ENCODE measurements at places on chromosomes 4 and X.

- DNase-seq: no peak
These were observed 131.5 kb upstream of the RPL34 start for GRCh38 chr4:108488865-108489264.

GRCh38 chr4:110668463-110669235, 45.8 kb upstream of the PITX2 start:
- no peak for DNase-seq

- no peak for DNase-seq
These were observed 1.0 kb downstream of the SLBP start for GRCh38 chr4:1711055-1711570.

- DNase-seq: no peak
These were observed 1.0 kb downstream of the TBC1D9 start for GRCh38 chr4:140754918-140755773.

DNA sequence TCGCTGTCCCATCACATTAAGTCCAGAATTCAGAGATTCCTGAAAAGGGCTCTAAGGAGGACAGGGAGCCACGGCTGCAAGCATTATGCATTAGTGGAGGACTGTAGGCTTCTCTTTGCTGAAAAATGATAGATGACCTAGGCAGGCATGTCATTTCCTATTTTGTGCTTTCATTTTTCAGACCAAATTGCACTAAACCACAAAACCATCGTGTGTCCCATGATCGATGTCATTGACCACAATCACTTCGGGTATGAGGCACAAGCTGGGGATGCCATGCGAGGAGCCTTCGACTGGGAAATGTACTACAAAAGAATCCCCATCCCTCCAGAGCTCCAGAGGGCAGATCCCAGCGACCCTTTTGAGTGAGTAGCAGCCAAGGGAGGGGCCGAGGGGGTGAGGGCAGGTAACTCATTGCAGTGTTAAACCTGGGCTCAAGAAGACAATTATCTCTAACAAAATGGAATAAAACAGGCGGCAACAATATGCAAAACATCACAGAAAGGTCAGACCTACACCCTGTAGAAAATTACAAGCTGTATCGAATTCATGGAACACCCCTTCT, 355.2 kb upstream of the GALNT7 start:
- no peak for DNase-seq

- no peak for DNase-seq
These were observed 196.6 kb downstream of the PRDM5 start for GRCh38 chr4:120725639-120726580.

DNA sequence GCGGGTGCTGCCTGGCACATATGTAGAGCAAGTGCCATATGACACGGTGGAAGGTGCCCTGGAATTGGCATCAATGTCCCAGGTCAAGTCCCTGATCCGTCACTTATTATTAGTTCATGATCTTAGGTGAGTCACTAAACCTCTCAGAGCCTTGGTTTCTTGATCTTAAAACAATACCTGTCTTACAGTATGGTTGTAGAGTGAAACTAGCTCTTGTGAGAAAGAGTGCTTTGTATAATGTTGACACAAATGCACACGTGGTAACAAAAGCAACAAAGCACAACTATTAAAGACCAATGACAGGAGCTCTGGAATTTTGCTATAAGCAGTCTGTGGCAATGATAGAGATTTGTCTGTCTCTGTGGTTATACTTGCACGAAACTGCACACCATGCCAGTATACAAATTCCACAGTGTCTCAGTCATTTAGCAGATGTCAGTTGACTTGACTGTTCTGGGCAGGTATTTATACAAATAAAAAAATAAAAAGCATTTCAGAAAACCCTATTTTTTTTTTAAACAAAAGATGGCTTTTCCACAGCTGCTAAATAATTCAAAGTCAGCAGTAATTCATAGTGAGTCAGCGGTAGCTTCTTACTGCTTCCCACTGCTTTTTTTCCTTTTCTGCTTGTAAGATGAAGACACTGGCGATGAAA, 19.7 kb upstream of the ACSL1 start:
- DNase-seq: no peak

DNA sequence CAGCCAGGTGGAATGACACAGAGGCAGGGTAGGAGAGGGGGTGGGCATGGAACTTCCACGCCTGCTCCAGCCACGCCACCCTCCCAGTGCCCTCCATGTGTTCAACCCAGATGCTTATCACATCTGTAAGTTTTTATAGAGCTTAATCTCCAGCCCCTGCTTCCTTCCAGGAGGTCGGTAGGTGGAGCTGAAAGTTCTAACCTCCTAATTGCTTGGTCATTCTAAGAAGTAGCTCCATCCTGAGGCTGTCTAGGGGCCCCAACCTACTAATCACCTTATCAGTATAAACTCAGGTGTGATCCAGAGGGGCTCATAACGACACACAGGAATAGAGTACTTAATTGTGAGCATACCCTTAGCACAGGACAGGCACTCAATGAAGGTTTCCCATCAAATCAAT, 18.3 kb downstream of the QDPR start:
- DNase-seq: no peak

- no peak for DNase-seq
These were observed 193.1 kb upstream of the PITX2 start for GRCh38 chr4:110815950-110816349.

GRCh38 chr4:2806390-2807355, 13.8 kb downstream of the SH3BP2 start:
- DNase-seq: no peak

DNA sequence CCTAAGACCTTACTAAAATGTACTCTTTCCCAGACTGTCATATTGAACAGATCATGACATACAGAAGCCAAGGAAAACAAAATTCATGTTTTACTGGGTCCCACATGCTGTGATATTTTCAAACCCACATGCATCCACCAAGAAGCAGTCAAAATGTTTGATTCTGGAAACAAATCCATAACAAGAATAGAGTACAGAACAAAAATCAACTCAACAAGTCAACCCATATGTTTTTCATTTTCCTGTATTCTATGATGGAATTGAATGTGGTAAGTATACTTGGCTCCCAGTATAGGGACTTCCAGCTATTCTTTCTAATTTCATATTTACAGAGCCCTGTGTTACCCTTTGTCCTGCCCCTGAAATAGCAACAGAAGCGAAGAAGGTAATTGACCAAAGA, 106.8 kb downstream of the COL25A1 start:
- no peak for DNase-seq

DNA sequence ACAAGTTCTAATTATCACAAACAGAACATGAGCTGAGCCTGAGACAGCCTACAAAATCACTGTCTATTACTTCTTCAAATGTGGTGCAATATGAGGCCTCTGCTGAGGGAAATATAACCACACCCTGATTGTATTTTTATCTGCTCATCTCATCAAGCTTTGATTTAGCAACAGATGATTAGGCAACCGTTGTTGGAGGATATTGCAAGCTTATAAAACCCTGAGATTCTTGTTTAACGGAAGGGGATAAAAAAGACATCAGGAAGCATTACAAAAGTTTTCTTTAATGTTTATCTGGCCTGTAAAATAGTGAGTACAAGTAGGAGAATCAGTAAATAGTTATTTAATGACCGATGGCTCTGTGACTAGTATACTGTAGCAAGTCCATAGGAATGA, 108.5 kb downstream of the ZNF330 start:
- no peak for DNase-seq

DNA sequence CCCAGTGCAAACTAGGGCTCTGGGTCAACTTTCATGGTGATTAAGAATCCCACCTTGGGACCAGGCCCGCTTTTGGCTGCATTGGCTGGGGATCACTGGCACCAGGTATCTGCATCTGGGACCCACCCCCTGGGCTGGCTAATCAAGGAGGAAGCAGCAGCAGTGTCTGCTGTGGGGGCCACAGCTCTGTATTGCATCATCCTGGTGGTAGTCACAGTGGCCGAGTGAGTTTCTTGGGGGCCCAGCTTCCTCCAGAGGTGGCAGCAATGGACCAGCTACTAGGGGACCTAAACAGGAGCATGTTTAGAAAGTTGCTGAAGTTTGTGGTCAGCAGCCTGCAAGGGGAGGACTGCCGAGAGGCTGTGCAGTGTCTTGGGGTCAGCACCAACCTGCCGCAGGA, 15.7 kb downstream of the LNX1 start:
- DNase-seq: no peak

- DNase-seq: no peak
These were observed 6.4 kb upstream of the PITX2 start for GRCh38 chr4:110629214-110629754.

DNA sequence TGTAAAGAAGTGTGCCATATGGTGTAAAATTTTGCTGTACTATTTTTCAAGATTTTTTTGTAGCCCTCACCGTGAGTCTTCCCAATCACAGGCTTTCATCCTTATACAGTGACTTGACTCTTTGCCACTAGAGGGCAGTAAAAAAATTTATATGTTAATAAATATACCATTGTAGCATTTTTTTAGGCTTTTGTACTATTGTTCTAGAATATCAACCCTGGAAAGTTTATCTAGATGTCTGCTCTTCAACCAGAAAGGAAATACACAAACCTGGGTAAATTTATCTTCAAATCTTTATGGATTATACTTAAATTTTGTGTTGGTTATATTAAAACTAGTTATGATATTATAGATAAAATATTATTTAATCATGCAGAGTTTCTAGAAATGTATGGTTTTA, 235.3 kb downstream of the TENM3 start:
- no peak for DNase-seq

- DNase-seq: no peak
These were observed 63.7 kb upstream of the TLR2 start for GRCh38 chr4:153620352-153620751.

DNA sequence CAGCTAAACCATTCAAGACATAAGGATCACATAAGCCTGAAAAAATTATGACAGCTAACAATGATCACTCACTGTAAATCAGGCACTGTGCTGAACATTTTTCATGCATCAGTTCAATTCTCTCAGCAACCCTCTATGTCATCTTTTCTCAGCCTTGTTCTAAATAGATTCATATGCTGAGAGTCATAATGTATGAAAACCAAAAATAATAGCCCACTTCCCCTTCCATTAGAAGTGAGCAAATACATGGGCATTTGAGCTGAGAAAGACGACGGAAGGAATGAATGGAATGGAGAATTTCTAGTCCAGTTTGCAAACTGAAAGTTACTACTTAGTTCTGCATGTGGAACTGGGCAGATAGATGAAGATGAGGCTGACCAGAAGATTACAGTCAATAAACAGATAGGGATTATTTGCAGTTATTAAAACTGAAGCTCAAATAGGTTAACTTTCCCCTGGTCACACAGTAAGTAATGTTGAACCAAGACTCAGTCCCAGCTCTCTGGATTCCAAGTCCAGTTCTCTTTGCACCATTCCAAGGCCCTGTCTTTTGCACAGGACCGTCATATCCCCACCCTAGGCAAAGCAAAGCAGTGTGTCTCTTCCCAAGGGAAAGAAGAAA, 1.6 kb upstream of the SH3RF1 start:
- no peak for DNase-seq

DNA sequence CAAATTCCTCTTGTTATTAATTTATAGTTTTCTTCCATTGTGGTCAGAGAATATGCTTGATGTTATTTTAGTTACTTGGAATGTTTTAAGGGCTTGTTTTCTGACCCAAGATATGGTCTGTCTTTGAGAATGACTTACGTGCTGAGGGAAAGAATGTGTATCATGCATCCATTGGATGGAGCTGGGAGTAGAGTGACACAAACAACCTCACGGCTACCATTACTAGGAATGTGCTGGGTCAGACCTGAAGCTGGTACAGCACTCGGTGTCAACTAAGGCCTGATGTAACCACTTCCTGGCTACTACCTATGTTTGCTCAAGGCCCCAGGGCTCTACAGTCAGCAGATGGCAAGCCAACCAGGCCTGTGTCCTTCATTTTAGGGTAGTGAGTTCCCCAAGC, 257.8 kb downstream of the FAT4 start:
- no peak for DNase-seq

DNA sequence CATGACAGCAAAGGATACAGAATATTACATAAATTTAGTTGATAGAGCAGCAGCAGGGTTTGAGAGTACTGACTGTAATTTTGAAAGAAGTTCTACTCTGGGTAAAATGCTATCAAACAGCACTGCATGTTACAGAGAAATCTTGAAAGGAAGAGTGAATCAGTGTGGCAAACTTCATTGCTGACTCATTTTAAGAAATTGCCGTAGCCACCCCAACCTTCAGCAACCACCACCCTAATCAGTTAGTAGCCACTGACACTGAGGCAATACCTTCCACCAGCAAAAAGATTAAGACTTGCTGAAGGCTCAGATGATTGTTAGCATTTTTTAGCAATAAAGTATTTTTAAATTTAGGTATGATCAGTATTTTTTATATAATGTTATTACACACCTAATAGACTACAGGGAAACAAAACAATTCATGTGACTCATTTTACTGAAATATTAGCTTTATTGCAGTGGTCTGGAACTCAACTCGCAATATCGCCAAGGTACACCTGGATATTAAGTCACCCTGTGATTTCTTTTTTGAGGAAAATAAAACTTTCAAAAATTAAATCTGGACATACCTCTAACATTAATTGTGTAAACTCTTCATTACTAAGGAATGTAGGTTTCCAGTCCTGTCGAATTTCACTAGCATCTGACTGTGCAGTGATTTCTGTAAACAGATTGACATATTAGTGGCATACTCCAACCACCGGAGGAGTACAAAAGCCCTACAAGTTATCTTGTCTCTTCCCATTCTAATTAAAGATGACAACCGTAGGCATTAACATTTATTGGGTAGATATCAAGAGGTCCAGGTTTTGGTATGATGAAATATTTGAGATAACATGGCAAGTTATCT, 71.1 kb downstream of the CLOCK start:
- no peak for DNase-seq

Measured in stimulated activated CD4-positive, alpha-beta T cell treated with anti-CD3 and anti-CD28 coated beads, Interleukin-1b, Interleukin-23, amount 100 ng/mL, for 1 hour (primary cell).